ENCODE measurements at places on chromosomes 5 and 9.

DNA sequence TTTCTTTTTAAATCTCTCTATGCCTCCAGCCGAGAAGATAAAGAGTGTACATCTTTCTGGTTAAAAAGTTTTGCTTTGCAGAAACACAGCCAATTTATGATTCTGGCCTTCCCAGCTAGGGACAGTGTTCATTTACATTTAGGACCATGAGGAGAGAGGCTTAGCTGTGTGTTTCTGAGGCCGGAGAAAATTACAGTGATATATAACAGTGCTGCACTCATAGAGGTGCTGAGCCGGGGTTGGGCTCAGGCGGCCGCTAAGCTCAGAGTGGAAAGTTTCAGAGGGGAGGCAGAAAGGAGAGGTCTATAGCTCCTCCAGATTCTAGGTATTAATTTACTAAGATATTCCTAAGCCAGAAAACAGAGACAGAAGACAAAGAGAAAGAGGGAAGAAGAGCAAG lies 37.0 kb upstream of the LCP2 start:
- DNase-seq, result no peak

DNA sequence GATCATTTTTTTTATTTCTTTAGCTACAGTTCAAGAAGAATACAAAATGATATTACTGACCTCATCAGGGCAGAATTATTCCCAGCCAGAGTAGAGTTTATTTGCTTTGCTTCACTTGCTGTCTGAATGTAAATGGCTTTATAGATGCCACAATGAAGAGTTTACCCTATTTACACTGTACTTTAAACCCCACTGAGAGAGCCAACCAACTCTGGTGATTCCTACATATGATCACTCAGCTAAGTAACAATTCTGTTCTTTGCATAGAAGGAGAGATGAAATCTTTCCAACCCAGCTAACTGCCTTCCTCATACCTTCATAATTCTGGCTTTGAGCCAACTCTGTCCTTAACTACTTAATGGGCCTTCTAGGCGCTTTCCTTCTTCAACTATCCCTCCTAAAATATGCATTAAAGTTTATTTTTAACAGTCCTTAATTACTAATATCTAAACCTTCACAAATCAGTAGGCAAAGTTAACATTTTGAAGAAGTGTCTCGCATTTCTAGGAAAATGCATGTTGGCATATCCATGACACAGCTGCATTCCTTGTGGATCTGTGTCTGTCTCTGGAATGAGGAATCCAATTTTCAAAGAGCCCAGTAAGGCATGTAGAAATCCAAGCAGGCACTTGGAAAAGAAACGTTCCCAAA lies 284.8 kb upstream of the GRAMD2B start:
- no peak for DNase-seq

DNA sequence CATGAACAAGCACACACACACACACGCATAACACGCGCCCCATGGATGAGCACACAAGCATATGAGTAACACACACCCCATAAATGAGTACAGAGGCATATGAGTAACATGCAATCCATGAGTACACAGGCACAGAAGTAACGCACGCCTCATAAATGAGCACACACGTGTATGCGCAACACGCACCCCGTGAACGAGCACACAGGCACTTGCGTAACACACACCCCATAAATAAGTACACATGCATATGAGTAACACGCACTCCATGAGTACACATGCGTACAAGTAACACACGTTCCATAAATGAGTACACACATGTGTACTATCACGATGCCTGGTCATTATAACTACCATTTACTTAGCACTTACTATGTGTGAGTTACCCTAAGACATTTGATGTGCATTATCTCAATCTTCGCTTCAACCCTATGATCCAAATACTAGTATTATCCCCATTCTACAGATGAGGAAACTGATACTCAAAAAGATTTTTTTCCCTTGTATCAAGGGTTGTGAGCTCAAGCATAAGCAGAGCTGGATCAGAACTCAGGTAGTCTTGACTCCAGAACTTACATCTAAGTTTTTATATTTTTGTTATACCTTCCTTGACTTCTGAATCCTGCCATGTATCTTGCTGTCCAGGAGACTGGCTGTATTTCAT lies 7.7 kb downstream of the MED27 start:
- no peak for DNase-seq

DNA sequence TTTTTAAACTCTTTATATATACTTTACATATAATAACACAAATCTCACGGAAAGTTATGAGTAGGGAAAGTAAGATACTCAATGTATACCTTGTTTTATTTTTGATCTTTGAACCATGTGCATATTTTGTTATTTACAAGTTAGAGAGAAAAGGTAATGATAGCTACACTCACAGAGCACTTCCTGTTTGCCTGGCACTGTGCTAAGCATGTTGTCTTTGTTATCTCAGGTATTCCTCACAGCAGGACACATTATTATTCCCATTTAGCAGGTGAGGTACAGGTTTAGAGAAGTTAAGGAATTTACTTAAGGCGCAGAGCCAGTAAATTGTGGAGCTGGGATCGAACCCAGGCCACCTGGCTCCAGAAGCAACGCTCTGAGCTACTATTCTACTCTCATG lies 3.0 kb downstream of the C9 start:
- DNase-seq, result no peak

DNA sequence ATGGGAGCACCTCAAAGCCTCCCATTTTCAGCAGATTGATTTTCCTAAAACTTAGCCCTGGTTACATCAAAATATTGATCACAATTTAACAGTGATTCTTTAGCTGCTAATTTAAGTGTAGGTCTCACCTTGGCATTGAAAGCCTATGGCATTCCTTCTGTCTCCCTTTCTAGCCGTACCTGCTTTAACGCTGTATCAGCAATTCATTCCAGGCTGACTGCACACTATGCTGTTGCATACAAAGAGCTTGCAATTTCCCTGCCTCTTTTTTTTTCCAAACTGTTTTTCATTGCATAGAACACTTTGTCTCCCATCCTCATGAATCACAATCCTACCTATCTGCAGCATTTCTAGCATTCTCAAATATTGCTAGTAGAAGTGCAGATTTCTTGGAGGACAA lies 8.9 kb upstream of the AMACR start:
- no peak for DNase-seq

DNA sequence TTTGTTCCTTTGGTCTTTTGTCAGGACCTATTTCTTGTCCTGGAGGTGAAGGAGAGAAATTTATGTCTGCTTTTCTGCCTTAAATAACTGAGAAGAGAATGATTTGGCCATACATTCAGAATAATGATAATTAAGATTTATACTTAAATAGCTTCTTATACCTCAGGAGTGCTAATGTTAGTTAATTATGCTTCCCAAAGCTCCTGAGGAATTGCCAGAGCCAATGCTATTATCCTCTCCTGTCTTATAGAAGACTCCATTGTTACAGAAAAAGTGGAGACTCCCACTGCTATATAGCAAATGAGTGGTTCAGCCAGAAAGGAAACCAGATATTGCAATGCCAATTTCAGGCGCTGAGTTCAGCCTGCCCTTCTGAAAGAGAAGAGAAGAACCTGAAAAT lies 67.0 kb downstream of the NTRK2 start:
- DNase-seq, result no peak

DNA sequence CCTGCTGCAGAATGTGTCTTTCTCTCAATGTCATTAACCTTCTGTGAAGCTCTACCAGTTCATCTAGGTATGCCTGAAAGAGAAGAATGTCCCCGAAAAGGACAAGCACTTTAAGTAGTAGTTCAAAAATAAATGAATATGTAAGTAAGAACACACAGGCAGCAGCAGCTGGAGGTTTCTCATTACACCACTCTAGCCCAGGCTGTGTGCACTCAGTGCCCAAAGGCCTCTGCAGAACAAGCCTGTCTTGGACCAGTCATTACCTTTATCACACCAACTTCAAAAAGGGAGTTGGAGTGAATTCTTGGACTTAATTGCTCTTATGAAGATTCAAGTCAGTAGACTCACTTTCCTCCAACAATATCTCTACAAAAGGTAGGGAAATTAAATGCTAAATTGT lies 268.8 kb downstream of the MLLT3 start:
- no peak for DNase-seq

DNA sequence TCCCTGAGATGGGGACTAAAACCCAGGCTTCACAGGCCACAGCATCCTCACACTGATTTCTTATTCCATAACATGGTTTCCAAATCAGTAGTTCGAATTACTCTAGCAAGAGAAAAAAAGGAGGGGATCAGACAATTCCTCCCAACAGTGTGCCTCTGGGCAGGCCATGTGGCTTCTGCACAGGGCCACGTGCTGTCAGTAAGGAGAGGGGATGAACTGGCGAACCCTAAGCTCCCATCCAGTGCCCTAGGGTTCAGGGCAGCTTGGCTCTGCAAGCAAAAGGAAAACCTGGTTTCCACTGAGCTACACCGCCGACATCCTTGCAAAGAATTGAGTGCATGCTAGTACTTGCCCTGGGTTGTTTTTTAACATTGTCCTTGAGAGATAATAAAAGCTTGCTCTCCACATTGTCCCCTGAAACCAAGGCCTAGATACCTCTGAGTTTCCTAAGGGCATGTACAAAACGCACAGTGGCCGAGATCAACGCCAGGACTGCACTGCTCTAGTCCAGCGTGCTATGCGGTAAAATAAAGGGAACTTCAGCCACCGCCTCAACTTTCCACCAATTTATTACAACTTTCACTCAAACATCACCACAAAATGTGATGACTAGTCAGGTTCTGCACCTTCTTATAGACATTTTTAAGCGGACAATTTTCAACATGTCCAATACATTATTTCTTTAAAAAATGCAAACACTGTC lies 4.5 kb downstream of the CAMSAP1 start:
- no peak for DNase-seq

DNA sequence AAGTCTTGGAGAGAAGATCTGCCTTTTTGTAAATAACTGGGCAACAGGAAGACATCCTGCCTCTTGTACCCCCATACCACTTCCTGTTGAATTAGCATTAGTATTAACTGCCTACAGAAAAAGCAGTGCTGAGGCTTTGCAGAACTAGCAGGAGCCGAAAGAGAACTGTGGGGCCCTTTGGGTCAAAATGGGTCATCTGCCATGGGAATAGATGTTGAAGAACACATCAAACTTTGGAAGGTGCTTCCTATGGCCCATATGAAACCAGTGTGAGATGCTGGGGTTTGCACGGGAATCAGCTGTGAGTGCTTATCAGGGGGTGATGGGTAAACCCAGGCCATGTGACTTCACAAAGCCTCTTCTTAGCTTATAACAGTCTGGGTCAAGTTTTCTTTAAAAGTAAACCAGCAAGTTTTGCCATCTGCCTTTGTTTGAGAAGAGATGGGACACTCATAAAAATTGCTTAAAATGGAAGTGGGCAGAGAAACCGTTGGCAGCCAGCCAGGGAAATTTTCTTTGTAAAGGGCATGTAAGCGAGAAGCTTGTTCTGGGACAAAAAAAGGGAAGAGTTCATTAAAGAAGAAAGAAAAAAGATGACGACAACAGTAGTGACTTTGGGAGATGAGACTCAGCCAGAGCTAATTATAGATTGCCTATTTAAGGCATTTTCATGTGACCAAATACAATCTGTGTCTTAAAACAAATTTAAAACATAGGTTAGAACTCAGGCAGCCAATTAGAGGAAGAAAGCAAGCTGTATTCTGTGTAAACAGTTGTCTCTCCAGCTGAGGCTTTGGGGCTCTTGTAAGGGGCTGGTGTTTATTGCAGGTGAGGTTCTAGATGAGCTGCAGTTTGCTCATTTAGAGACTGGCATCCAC lies 4.4 kb downstream of the SLC25A25 start:
- peak; percentile 87 for DNase-seq

DNA sequence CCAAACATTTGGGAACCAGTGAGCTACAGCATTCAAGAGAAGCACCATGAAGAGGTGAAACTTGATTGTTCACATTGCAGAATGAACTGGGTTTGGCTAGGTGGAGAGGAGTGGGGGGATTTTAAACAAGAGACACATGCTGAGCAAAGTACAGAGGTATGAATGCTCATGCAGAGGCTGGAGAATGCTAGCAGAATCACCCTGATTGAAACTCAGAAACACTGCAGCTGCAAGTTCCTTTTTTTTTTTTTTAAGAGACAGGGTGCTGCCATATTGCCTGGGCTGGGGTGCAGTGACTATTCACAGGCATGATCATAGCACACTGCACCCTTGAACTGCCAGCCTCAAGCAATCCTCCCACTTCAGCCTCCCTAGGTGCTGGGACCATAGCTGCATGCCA lies 35.1 kb downstream of the DENND1A start:
- DNase-seq, result peak; percentile 7

DNA sequence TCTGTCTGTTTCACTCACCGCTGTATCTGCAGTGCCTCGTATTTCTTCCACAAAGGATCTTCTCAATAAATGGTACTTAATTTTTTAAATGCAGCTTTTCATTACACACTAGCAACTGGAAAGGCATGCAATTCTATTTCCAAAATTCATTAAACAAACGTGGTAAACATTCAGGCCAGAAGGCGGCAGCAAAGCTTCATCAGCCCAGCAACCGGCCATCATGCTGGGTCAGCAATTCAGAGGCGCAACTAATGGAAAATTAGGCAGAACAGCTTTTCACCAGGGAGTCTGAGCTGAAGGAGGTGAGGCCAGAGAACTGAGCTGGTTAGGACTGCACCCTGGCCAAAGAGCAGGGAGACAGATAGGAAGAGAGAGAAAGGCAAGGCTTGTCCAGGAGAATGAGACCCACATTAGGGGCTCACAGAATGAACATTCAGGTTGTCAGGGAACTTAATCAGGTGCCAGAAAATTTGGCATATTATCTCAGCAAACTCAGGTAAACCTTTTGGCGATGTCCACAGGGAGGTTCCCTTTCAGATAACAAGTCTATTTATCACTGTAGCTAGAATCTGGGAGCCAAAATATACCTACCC lies 17.7 kb upstream of the RNF180 start:
- peak; percentile 45 for DNase-seq

- peak; percentile 87 for DNase-seq
Measured at GRCh38 chr9:129737479-129738274, 15.2 kb downstream of the PTGES start.

DNA sequence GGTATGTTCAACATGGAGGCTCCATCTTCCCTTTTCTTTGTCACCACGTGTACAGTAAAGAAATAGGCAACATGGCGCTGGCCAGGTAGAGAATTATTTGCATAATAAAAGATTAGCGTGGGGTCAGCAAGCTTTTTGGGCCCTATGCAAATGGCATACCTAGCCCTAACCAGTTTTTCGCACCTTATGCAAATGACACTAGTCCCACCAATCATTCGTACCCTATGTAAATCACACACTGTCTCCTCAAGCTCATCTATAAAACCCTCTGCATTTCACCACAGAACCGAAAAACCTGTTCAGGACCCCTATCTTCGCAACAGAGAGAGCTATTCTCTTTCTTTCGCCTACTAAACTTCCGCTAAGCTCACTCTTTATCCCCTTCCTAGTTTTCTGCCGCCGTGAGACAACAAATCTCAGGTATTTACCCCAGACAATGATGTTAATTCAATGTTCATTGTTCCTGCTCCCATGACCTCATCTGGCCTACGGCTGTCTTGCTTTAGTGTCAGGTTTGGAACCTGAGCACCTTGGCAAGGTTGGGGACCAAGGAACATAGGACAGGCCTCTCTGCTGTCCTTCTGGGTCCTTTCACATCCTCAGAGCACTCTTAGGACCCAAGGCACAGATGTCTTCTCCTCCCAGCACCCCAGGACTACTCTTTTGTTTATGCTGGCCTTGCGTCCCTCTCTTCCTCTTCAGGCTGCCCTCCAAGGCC lies 180.7 kb upstream of the RAI14 start:
- DNase-seq, result no peak

Measured in NAMALWA (cell line).